Activated T-cell treated with anti-CD3 and anti-CD28 coated beads, Interleukin-2, amount 50 U/mL, for 72 hours (primary cell): ENCODE measurements at places on chromosomes 7 and 10. TPM values are rescaled to one million over a fixed set of nuclear protein-coding genes. Genes with fewer than 3 reads are reported as not detected.

DNA sequence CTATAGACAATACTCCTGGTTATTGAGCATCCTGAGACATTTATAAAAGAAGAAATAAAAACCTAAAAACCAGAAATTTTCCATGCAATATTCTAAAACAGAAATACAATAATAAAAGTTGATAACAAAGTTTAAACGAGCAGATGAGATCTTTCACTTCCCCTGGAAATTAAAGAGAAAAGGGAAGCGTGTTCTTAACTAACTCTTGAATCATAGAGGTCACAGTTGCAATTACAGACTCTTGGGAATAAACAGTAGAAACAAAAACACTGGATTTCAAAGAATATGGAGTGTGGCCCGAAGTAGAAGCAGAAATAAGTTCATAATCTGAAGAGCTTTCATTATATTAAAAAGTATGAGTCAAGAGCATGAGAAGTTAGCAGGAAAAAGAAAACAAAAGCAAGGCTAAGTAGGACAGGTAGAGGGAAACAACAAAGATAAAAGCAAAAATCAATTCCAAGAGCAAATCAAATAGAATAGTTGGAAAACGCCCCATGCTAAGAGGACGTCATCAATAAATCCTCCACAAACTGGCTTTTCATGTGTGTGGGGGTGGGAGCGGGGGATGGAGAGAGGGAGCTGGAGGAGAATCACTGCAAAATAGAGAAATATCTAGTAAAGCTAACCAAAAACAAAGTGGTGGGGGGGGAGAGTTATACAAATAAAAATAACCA lies 55.2 kb upstream of the C10orf71 start:
- H3K4me3 ChIP-seq = no peak overlapping the region
- DNase-seq = no peak
- H3K4me1 ChIP-seq = no peaks in the 10 kb centered on the region

DNA sequence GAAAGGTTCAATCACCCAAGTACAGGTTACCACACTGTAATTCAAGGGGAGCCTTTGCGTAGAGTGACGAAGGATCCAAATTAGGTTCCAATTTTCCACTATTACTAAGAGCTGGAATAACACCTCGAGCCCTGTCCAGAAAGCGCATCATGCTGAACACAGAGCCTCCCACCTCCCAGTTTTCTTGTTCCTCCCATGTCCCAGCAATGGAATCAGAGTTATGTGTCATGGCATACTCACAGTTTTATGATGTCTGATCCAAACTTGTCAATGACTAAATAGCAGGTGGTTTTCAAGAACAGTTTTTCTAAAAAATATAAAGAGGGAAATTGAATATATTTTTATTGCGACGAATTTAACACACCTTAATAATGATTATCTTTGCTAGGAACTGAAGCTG lies 50.6 kb downstream of the AOAH start:
- no peak for DNase-seq
- peaks cover 81% of the 10 kb centered on the region for H3K4me1 ChIP-seq
- no peaks in the 10 kb centered on the region for H3K27me3 ChIP-seq
- peaks cover 8% of the 10 kb centered on the region for H3K36me3 ChIP-seq
- no peak overlapping the region for H3K27ac ChIP-seq

- H3K27ac ChIP-seq = no peak overlapping the region
- H3K4me3 ChIP-seq = no peak overlapping the region
- no peak for DNase-seq
Observed at GRCh38 chr10:117892681-117893220, 154.0 kb downstream of the RAB11FIP2 start.

DNA sequence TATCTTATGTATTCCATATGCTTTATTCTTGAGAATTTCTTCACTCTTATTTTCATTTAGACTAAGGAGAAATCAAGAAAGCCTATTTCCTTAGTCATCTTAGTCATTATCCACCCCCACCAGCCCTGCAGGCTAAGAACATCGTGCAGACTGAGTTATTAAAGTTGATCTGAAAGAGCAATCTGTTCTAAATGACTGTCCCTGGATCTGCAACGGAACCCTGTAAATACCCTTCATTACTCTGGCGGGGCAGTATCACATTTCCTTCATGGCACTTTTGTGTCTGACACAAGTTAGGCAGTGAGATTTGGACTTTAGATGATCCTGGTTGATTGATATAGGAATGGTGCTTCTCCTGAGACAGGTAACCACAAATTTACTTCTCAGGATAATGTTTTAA lies 3.5 kb upstream of the MYPN start:
- no peaks in the 10 kb centered on the region for H3K4me1 ChIP-seq
- no peaks in the 10 kb centered on the region for H3K27me3 ChIP-seq
- H3K27ac ChIP-seq = no peak overlapping the region
- no peaks in the 10 kb centered on the region for H3K36me3 ChIP-seq
- no peak overlapping the region for H3K4me3 ChIP-seq
- no peak for DNase-seq

- no peak for DNase-seq
- H3K36me3 ChIP-seq = no peaks in the 10 kb centered on the region
- H3K4me1 ChIP-seq = peaks cover 10% of the 10 kb centered on the region
- peaks cover 4% of the 10 kb centered on the region for H3K27me3 ChIP-seq
- H3K27ac ChIP-seq = no peak overlapping the region
Observed at GRCh38 chr10:7045891-7046599, 364.8 kb downstream of the SFMBT2 start.

The NOS3 gene
- total RNA-seq = 8.1 TPM
